ENCODE measurements at places on chromosomes 6 and 20.

DNA sequence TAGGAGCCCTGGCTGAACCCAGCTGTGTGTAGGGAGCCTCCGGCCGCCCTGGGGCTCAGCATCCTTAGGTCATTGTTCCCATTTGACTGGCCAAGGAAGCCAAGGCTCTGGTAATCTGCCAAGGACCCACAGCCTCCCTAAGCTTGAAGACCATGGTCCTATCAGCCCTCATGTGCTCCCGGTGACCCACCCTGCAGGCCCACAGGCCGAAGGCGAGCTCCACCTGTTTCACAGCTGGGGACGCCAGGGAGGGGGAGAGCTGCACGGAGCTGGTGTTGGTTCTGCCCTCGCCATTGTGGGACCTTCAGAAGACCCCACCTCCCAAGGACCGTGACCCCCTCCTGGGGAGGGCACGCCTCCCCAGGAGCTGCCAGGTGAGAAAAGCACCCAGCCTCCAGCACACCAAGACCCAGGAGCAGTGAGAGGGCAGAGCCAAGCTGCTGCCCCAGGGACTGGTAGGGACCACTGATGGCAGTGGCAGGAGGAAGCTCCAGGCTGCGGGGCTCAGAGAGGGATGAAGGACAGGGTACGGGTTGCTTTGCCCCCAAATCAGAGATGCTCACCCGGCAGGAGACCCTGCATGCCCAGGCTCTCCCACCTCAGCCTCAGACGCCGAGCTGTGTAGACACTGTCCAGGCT, 30.7 kb upstream of the MRGBP start:
- DNase-seq: no peak

DNA sequence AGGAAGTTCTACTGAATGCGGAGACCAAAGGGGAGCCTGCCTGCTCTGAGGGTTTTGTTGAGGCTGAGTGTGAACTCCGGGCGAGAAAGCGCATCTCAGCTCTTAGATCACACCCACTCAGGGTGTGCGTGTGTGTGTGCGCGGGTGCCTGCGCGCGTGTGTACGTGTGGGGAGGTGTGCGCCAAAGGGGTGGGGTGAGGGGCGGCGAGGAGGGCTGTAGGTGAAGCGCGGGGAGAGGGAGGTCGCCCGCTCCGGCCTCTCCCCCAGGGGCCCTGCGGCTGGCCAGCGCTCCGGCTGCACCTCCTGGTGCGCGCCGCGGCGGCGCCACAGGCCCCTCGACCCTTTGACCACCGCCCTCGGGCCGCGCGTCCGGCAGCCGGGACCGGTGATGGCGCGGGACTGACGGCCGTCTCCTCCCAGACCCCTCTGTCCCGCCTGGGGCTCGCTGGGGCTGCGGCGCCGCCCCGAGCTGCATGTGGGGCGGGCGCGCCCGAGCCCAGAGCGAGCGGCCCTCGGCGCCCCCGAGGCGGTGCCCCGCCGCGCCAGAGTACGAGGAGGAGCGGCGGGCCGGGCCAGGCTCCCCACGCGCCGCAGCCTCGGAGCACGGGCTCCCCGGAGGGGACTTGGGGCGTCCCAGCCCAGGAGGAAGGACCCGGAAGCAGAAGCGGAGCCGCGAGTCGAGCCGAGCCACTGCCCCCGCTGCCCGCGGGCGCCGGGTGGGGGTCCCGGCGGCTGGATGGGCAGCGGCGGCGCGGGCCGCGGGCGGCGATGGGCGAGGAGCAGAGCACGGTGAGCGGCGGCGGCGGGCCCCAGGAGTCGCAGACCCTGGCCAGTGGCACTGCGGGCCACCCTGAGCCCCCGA, at the start of gene RNF217:
Gene RNF217 (plus strand): TSS at position 661 of the 862 bp plus-strand sequence. CDS start 108 bp downstream, at position 769.
- DNase-seq: peak; percentile 77

GRCh38 chr6:52423971-52424381, 3.8 kb downstream of the EFHC1 start:
- DNase-seq: peak; percentile 86

GRCh38 chr20:50216543-50217206, 26.0 kb downstream of the CEBPB start:
- DNase-seq: no peak

DNA sequence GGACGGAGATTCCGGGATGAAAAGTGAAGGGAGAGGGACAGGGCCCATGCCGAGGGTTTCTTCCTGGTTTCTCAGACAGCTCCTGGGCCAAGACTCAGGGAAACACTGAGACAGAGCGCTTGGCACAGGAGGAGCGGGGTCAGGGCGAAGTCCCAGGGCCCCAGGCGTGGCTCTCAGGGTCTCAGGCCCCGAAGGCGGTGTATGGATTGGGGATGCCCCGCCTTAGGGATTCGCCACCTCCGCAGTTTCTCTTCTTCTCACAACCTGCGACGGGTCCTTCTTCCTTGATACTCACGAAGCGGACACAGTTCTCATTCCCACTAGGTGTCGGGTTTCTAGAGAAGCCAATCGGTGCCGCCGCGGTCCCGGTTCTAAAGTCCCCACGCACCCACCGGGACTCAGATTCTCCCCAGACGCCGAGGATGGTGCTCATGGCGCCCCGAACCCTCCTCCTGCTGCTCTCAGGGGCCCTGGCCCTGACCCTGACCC, 55.0 kb upstream of the HLA-A start:
- DNase-seq: peak; percentile 64

DNA sequence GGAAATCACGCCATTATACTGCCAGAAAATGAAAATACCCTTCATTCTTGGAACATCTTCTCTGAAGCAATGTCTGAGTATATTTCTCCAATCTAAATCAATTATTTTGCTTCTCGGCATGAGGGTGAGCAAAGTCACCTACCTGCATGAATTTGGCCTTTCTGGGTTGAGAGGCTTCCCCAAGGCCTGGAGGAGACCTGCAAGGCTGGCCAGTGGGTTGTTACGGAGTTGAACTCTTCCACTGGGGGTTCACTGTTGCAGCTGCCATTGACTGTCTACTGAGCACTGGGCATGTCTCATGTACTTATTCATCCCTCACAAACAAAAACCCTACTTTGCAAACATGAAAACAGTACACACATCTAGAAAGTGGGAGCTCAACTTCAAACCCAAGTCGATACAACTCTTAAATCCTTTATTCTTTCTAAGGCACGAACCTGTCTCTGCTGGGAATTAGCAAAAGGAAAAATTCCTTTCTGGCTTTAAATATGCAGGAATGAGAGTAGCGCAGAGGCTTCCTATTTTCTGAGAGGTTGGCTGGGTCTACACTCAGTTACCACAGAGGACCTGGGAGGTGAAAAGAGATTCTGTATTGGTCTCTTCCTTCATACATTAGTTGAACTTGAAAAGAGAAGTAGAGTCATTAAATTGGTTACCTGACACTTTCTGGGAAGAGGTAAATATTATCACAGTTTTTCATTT, 87.6 kb upstream of the SGK1 start:
- DNase-seq: no peak

DNA sequence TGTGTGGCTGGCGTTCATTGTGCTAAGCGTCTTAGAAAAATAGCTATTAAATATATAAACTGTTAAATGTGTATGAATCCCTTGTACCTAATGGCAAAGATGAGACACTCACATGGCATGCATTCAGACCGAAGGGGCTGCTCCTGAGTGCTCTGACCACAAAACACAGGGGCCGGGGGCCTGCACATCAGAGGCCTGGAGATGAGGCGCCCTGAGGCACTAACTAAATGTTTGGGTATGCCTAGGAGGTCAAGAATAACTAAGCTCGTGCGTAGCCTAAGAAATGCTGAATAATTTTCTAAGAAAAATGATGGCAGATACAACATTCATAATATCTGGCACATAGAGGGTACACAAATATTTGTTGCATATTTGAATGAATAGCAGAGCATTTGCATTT, 92.5 kb downstream of the PSMB1 start:
- no peak for DNase-seq

Data from GM23248 (cell line).